CMK (cell line): ENCODE measurements at places on chromosomes 3 and 15.
A peak's percentile ranks its signal among the peaks of the same experiment; 100 is the strongest.

DNA sequence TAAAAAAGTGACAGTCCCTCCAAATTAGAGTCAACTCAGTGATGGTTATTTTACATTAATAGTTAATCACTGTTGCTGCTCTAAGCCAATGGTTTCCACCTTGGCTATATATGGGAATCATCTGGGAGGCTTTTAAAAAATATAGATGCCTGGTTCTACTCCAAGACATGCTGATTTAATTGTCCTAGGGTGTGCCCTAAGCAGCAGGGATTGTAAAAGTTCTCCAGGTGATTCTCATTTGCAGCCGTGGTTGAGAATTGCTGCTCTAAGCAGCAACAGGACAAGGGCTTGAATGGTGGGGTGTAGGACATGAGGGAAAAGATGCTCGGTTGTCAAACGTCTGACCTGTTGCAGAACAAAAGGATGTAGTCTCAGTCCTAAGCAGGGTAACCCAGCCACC is 405.1 kb upstream of the MCTP2 start:
- no peak for DNase-seq

- DNase-seq: no peak
Measured at GRCh38 chr3:60047426-60048200, 997.8 kb upstream of the CFAP20DC start.

DNA sequence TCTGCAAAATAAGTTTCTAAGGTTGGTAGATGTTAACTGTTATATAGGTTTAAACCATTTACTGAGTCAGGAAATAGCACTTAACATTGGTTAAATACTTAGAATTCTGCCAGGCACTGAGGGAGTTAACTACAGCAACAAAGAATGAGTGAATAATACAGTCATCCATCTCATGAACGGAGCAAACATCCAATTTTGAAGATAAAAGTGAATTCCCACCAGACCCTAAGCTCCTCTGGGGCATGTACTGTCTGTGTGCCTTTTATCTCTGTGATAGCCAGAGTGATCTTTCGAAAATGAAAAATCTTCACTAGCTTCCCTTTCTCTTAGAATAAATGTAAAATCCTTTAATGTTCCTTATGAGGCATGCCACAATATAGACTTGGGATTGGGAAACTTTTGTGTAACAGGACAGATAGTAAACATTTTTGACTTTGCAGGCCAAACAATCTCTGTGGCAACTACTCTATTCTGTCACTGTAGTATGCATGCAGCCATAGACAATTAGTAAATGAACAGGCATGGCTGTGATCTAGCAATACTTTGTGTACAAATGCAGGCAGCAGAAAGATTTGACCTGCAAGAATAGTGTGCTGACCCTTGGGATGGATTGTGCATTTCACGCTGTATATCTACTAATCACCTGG is 294.5 kb upstream of the LMCD1 start:
- DNase-seq: no peak

GRCh38 chr15:31488437-31489204 is 162.0 kb downstream of the KLF13 start:
- DNase-seq: peak; percentile 49

GRCh38 chr15:85582131-85583079 is 202.0 kb downstream of the AKAP13 start:
- peak; percentile 83 for DNase-seq

GRCh38 chr3:79369306-79369705 is 398.5 kb downstream of the ROBO1 start:
- no peak for DNase-seq

DNA sequence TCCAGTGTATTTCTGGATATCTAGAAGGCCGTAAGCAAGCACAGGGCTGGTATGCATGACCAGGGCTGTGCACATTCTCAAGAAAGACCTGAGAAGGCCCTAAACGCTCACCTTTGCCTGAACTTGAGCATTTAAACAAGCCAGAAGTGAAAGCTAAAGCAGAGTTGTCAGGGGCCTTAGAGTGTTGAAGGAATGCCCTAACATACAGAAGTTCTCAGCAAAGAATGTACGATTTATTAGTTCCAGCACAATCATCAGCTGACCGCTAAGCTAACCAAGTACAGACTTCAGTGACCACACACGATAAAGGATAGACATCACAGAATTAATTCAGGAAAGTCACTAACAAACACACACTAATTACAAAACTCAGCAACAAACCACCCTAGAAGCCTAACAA is 8.7 kb downstream of the HLTF start:
- DNase-seq: no peak

DNA sequence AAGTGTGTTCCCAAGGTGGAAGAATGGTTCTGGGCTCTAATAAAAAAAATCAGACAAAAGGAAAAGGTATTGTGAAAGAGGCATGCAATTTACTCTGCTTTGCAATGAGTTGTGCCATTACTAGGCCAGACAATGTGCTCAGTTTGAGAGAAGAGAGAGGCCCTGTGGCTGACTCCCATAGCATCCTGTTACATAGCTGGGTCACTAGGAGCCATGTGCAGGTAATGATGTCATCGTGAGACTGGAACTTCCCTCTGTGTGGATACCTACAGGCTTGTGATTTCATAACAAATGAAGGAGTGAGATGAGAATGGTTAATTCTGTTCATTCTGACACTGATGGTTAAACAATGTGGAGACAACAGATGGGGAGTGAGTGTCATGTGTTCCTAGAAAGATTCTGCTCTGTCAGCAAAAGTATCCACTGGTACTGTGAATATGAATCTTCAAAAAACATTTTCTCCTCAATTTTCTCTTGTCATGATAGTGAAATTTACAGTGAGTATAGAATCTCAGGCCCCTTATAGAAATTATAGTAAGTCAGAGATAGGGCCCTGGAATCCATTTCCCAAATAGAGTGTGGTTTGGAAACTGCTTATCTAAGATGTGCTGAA is 648.7 kb upstream of the DPPA4 start:
- no peak for DNase-seq

GRCh38 chr3:127103080-127103479 is 89.9 kb upstream of the PRR23E start:
- no peak for DNase-seq

GRCh38 chr15:77693576-77693975 is 60.9 kb upstream of the LINGO1 start:
- DNase-seq: no peak
